Esophagus (tissue), 2 donors: ENCODE measurements at places on chromosomes 6 and 20. TPM values are rescaled to one million over a fixed set of nuclear protein-coding genes. Genes with fewer than 3 reads are reported as not detected.

The GSTA3 gene
- 0.13 TPM for polyA plus RNA-seq

The TBP gene
- polyA plus RNA-seq: 5.7 TPM

The C6orf52 gene
- not detected for polyA plus RNA-seq

The CFB gene
- 19.6 TPM for polyA plus RNA-seq

The PTGIS gene
- polyA plus RNA-seq: 6.1 TPM

The DCBLD1 gene
- polyA plus RNA-seq: 3.8 TPM
